ENCODE measurements at places on chromosomes 3 and 15. TPM values are rescaled to one million over a fixed set of nuclear protein-coding genes. Genes with fewer than 3 reads are reported as not detected.

Gene CCDC174
- total RNA-seq = 5.8 TPM

Gene CTXN2
- not detected for total RNA-seq

Gene NCEH1
- total RNA-seq = 18.1 TPM

Gene RPL39L
- 40.3 TPM for total RNA-seq

Gene CLDN1
- not detected for total RNA-seq

Gene C3orf22
- total RNA-seq = not detected

Gene REC114
- total RNA-seq = not detected

Gene LARP6
- 14.4 TPM for total RNA-seq

Gene PPP1R14D
- total RNA-seq = not detected

Gene VPS39
- total RNA-seq = 41.3 TPM

Gene GUCA1C
- total RNA-seq = not detected

Gene DPPA2
- not detected for total RNA-seq

Gene SLC22A14
- not detected for total RNA-seq

Measured in epithelial cell of umbilical artery (primary cell).